Left ventricle myocardium inferior (tissue), 1 donor: ENCODE measurements at places on chromosomes 5 and 9.

GRCh38 chr5:98771382-98772109 lies 1.9 kb upstream of the RGMB start:
- no peak for DNase-seq

GRCh38 chr5:103409013-103409670 lies 150.6 kb downstream of the MACIR start:
- DNase-seq = no peak

DNA sequence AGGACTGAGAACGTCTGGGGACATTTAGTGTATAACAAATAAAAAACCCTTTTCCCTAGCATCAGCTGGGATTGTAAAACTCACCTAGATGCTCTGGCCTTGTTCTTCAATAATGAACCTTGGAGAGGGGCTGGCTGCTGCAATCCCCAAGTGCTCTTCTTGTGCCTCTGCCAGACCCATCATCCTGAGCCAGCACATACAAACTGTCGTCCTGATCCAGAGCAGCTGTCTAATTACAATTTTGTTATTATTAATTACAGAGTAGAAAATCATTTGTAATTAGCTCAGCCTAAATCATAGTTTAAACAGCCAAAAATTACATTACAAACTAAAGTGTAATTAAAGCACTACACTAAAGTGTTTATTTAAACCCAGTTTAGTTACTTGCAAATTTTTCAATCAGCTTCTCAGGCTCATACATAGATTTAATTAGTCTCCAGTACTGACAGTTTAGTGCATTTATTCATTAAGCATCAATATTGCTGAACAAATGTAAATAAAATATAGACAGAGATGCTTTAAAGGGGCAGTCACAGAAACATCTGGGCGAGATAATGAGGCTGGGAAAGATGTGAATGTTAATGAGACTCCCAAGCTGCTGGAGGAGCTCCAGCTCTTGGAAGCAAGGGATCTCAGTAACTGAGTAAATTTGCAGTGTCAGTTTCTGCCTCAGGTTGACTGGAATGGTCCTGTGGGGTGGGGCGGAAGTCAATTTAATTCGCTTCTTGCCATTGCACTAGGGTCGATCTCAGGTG lies 632.3 kb upstream of the TLE4 start:
- no peak for DNase-seq

DNA sequence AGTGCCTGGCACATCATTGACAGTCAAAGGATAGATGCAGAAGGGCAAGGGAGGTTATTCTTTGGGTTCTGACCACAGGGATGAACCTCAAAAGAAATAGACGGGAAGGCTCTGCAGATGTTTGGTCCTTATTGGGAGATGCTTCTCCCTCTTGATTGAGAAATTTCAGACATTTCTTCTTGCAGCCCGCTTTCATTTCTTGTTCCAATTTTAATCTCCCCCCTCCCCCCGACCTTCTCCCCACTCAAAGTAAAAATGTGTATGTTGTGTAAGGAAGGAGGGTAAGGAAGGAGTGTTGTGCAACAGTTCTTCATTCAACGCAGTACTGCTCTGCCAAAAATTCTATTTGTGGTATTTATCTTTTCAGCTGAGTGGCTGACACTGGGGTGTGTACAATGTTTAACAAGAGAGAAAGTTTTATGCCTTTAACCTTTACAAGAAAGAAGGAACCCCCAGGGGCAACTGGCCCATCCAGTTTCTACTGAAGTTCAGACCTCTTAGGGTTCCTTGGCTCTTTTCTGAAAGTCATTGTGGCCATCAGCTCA lies 46.3 kb upstream of the TNFSF15 start:
- no peak for DNase-seq

- no peak for DNase-seq
Measured at GRCh38 chr9:73050065-73050816, 97.4 kb upstream of the ALDH1A1 start.

DNA sequence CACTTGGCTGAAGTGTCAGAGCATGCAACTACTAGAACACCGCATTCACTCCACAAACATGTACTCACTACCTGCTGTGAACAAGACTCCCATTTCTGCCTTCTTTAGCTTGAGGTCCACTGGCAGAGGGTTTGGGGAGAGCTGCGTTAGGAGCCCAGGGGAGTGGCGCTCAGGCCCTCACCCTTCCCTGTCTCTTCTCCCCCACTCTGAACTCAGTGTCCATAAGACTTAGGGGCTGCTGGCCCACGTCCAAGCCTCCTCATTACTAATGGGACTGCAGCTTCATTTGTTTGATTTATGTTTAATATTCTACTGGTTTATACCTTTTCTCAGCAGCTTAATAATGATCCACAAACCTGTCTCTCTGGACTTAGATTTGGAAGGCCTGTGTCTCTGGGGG lies 70.9 kb downstream of the HSPA4 start:
- DNase-seq = no peak

DNA sequence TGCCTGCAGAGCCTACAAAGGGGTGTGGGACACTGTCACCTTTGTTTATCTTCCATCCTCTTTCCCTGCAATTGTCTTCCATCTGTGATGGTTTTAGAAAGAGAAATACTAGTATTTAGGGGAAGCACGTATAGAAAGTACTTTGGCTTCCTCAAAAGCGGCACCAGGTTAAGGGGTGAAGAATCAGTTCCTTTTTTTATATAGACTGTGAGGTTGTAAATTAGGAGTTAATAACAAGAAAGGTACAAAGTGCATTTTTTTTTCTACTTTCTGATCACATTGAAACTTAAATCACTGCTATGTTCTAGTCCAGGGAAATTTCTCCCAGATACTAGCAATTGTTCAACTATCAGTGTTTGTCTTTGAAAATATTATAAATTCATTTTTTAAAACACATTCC lies 219.3 kb downstream of the CEMIP2 start:
- DNase-seq = no peak

- no peak for DNase-seq
Measured at GRCh38 chr5:89421035-89421434, 538.1 kb upstream of the MEF2C start.

DNA sequence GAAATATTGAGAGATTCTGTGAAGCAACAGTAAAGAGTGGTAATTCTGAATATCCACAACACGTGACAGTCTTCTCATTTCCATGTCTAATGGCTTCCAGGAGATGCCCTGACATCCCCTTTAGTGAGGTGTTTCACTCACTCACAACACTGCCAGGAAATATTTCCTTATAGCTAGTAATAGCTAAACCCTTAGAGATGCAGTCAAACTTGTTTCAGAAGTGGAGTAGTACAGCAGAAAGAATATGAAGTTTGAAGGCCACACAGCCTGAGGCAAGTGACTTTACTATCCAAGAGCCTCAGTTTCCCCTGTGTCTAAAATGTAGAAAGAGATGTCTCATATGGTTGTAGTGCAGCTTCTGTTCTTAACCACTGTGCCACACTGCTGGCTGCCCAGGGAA lies 139.2 kb downstream of the CDK5RAP2 start:
- no peak for DNase-seq

GRCh38 chr9:36470643-36471290 lies 70.7 kb upstream of the RNF38 start:
- DNase-seq = peak; percentile 68

- no peak for DNase-seq
Measured at GRCh38 chr5:109905906-109906305, 216.2 kb downstream of the MAN2A1 start.

- DNase-seq = no peak
Measured at GRCh38 chr9:124436320-124436719, 13.9 kb upstream of the ADGRD2 start.

DNA sequence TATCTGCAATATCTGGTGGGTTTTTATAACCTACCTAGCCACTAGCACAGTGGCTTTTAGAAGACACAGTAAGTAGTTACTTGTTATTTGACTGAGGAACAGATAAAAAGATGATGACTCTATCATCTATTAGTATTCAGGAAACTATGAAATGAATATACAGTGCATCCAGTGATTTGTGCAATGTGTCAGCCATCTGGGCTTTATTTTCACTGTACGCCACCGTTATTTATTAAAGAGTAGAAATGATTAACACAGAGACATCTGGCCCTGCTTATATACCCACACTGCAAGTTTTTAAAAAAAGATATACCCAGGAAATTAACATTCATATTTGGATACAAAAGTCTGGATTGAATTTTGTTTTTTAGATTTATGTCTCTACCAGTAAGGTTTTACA lies 408.4 kb downstream of the PDE4D start:
- DNase-seq = no peak

GRCh38 chr5:39301406-39301805 lies 62.9 kb downstream of the C9 start:
- DNase-seq = no peak

GRCh38 chr5:23013395-23013998 lies 160.4 kb upstream of the CDH12 start:
- DNase-seq = no peak

DNA sequence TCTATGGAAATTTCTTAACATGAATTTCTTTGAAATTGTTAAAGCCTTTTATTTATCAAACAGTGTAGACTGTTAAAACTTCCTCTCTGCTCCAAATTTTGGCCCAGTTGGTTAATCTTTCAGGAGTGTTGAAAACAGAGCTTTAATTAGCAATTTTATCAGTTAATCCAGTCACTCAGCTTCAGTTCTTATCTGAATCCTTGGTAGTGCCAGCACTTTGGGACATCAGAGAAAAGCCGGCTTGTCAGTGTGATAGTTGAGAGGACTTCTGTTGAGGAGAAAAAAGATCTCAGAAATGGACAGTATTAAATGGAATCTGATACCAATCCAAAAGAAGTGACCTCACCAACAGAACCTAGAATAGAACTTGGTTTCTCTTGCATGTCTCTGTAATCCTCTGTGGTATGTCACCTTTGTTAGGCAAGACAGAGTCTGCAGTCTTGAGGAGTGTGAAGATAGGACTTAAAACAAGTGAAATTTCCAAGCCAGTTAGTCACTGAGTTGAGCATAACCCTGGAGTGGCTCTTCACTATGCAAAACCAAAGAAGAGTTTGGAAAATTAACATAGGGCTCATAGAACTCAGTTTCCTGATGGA lies 251.8 kb downstream of the NNT start:
- no peak for DNase-seq

DNA sequence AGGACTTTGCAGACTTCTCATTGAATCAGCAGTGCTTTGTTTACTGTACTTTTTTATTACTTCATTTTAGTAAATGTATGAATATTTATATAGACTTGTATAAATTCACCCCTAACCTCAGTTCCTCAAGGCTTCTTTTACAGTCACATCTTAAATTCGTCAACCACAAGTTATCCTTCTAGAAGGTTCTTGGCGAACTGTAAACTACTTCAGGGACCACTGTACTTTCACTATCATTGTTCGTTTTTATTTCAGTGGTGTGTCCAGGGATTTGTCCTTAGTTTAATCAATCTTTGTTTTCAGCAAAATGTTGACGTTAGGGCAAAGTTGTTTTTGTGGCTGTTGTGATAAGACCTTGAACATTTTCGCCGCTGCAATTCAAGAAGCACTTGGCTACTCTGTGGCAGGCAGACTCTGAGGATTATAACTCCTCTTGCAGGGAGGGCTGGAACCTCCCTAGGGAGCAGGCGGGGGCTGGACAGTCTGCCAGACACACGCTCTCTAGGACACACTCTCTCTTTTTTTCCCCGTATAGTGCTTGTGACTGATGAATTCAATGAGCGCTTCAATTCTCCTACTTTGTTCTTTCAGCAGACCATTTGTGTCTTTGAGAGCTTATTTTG lies 252.8 kb downstream of the FBXL7 start:
- DNase-seq = peak; percentile 73

GRCh38 chr5:87605663-87606062 lies 192.9 kb upstream of the CCNH start:
- DNase-seq = no peak

DNA sequence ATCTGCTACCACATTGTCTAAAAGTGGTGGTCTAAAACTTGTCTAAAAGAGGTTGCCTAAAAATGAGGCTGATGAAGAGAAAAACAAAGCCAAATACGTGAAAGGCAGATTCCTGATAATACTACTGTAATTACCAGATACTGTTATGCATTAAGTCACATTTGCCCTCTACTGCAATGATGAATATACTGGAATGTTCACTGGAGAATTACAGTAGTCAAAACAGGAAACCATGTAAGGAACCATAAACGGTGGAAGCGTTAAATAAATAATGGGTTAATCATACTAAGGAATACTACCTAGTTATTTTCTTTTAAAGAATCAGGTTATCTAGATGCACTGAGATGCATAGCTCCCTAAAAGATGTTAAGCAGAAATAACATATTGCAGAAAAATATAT lies 201.3 kb downstream of the MCTP1 start:
- no peak for DNase-seq

DNA sequence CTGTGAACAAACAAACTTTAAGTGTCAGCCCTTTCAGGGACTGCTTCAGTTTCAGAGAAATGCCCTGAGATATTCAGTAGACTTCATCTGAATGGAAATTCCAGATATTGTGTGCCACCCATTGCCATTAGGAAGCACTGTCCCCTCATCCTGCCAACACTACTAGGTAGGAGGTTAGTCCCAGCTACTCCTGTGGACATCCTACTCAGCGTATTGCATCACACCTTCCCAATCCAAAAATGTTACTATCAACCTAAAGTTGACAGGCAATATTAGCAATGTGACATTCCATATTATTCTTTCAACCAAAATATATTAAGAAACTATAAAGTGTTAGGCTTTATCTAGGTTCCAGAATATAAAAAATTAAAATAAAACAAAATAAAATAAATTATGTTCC lies 552.0 kb upstream of the ST8SIA4 start:
- no peak for DNase-seq

DNA sequence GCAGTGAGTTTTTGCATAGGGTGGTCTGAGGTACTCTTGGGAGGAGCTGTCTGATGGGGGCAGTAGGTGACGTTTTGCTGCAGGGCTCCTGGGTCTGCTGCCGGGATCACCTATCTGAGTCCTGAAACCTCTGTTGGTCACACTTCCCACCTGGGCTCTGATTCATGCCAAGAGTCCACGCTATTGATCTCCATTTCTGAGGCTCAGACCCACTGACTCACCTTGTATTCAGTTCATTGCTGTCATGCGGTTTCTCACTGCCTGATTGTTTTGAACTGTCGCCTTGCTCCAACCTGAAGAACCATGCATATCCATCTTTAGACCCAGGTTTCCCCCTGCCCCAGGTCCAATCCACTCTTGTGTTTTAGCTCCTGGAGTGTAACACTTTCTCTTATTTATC lies 101.3 kb downstream of the NPR3 start:
- DNase-seq = no peak

DNA sequence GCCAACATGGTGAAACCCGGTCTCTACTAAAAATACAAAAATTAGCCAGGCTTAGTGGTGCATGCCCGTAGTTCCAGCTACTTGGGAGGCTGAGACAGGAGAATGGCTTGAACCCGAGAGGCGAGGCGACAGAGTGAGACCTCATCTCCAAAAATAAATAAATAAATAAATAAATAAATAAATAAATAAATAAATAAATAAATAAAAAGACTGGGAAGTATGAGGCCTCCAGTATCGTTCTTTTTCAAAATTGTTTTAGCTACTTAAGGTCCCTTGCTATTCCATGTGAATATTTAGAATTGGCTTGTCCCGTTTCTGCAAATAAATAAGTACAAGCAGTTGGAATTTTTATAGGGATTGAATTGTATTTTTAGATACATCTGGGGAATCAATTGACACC lies 3.0 kb upstream of the SETX start:
- no peak for DNase-seq

- DNase-seq = no peak
Measured at GRCh38 chr5:168104350-168104749, 187.1 kb upstream of the WWC1 start.
